ENCODE measurements at places on chromosomes 11 and 22. TPM values are rescaled to one million over a fixed set of nuclear protein-coding genes. Genes with fewer than 3 reads are reported as not detected.

DNA sequence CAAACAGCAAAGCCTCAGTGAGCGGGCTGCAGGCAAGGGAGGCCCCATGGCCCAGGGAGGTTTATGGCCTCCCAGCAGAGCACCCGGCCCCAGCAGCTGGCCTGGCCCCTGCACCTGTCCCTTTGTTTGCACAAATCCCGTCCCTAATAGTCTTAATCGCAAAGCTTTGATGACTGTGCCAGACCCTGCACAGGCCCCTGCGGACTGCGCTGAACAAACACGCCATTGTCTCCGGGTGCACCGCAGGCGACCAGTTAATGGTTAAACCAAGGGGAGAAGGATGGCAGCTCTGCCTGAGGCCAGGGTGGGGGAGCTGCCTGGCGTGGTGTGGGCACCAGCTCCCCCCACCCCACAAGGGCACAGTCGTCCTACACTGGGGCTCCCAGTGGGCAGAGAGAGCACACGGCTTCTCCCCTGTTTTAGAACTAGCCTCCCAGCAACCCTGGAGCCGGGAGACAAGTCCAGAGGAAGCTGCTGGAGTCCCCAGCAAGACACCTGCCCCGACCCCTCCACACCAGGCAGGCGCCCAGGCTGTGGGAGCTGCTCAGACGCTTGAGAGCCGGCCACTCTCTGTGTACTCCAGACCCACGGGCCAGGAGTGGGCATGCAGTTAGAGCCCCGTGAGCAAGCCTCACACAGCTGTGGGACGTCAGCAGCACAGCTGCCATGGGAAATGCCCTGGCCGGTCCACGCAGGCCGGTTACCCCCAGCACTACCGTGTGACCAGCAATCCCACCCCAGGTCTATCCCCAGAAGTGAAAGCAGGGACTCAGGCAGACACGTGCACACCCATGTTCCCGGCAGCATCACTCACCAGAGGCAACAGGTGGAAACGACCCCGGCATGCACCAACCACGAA, 39.7 kb upstream of the TH start:
- peak overlapping the region; percentile 78 for H3K27ac ChIP-seq
- H3K4me3 ChIP-seq: no peak overlapping the region

GRCh38 chr11:46918083-46918787, at the start of gene LRP4:
LRP4 (minus strand) TSS chr11:46918550; CDS start chr11:46918379, 171 bp downstream.
- no peaks in the 10 kb centered on the region for H3K36me3 ChIP-seq
- no peak within 1 kb of the TSS for H3K27ac ChIP-seq
- peak; percentile 70 for DNase-seq
- peak within 1 kb of the TSS; percentile 81 for H3K4me3 ChIP-seq
- no peaks in the 10 kb centered on the region for H3K27me3 ChIP-seq

DNA sequence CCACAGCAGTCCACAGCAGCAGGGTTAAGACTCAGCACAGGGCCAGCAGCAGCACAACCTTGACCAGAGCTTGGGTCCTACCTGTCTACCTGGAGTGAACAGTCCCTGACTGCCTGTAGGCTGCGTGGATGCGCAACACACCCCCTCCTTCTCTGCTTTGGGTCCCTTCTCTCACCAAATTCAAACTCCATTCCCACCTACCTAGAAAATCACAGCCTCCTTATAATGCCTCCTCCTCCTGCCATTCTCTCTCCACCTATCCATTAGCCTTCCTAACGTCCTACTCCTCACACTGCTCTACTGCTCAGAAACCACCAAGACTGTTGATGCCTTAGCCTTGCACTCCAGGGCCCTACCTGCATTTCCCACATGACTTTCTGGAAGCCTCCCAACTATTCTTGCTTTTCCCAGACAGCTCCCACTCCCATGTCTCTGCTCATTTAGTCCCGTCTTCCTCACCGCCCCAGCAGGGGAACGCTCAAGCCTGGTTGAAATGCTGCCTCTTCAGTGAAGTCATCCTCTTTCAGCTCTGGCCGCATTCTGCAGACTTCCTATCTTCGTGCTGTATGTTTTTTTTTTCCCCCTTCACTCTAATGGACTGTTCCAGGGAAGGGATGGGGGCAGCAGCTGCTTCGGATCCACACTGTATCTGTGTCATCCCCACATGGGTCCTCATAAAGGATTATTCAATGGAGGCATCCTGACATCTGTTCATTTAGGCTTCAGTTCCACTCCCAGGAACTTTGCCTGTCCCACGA, 3.3 kb downstream of the IL18BP start:
- peak; percentile 29 for DNase-seq
- no peak overlapping the region for H3K27ac ChIP-seq
- H3K4me3 ChIP-seq: no peak overlapping the region
- H3K27me3 ChIP-seq: no peaks in the 10 kb centered on the region
- no peaks in the 10 kb centered on the region for H3K4me1 ChIP-seq

GRCh38 chr11:9697766-9698165, 33.9 kb downstream of the SWAP70 start:
- no peaks in the 10 kb centered on the region for H3K27me3 ChIP-seq
- H3K27ac ChIP-seq: no peak overlapping the region
- no peak for DNase-seq
- peaks cover 17% of the 10 kb centered on the region for H3K36me3 ChIP-seq

- H3K4me1 ChIP-seq: peaks cover 54% of the 10 kb centered on the region
Measured at GRCh38 chr22:29144786-29145160, 60.9 kb upstream of the EMID1 start.

DNA sequence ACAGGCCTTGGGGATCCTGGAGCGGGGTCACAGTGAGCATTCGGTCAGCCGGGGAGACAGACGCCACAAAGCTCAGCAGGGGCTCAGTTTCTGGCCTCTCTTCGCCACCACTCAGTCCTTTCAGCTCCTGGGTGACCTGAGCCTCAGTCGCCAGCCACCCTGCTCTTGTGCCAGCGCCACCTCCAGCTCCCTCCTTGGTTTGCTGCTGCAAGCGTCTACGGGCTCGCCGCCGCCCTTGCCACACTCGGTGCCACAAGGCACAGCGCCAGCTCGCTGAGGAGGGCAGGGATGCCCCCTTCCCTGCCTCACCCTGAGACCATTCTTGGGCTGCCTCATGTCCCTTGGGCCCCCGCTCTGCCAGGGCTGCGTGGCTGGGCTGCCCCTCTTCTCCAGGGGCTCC, 1.5 kb upstream of the EEF1G start:
- H3K4me1 ChIP-seq: peaks cover 3% of the 10 kb centered on the region
- H3K27ac ChIP-seq: peak overlapping the region; percentile 72
- no peaks in the 10 kb centered on the region for H3K27me3 ChIP-seq
- no peak for DNase-seq
- peak overlapping the region; percentile 71 for H3K4me3 ChIP-seq

DNA sequence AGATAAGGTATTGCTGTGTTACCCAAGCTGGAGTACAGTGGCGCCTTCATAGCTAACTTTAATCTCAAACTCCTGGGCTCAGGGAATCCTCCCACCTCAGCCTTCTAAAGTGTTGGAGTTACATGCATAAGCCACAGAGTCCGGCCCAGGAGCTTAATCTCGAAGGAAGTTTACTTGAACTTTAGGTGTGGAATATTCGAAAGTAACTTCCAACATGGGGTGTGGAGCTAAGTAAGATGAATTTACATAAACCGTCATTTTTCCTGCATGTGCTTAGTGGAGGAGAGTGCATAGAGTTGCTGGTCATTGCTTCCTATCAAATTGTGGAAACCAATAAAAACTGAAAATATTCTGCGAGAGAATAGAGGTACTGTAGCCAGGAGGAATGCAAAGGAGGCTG, 1.5 kb downstream of the ATG13 start:
- DNase-seq: no peak
- H3K27me3 ChIP-seq: no peaks in the 10 kb centered on the region
- H3K4me1 ChIP-seq: peaks cover 7% of the 10 kb centered on the region
- H3K27ac ChIP-seq: peak overlapping the region; percentile 98

GRCh38 chr22:31872209-31872608, 72.1 kb upstream of the YWHAH start:
- H3K27ac ChIP-seq: no peak overlapping the region
- H3K36me3 ChIP-seq: peaks cover 3% of the 10 kb centered on the region
- no peaks in the 10 kb centered on the region for H3K4me1 ChIP-seq
- no peak for DNase-seq

DNA sequence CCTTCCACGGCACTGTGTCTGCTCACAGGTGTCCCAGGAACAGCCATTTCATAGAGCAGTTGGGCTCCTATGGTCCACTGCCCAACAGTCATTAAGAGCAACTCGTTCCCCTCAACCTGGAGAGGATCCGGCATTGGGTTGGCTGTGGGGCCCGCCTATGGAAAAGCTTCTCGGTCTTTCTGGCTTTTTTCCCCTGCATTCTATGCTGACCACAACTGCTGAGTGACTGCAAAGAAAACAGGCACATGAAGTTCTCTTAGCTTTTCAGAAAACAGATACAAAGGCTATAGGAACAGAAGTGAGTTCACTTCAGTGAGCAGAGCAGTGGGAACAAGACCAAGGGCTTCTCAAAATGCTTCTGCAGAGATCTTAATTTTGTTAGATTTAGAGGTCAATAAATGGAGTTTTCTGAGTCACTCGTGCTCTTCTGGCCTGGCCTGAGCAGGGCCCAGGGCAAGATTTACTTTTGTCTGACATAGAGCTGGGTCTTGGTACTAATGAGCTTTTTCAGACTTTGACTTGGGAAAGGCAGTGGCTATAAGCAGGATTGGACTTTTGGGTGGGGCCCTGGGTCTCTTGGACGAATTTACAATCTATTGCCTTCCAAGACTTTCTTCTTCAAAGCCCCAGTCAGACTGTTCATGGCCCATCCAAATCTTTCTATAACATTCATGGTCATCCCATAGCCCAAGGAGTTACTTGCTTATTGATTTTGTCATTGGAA, 13.6 kb upstream of the APOL5 start:
- H3K4me3 ChIP-seq: no peak overlapping the region
- H3K4me1 ChIP-seq: no peaks in the 10 kb centered on the region
- no peak for DNase-seq
- no peaks in the 10 kb centered on the region for H3K36me3 ChIP-seq
- no peak overlapping the region for H3K27ac ChIP-seq

- H3K36me3 ChIP-seq: no peaks in the 10 kb centered on the region
- H3K4me3 ChIP-seq: no peak overlapping the region
- no peak overlapping the region for H3K27ac ChIP-seq
- H3K4me1 ChIP-seq: no peaks in the 10 kb centered on the region
- no peaks in the 10 kb centered on the region for H3K27me3 ChIP-seq
Measured at GRCh38 chr22:47063071-47063509, 300.6 kb downstream of the TBC1D22A start.

- peaks cover 46% of the 10 kb centered on the region for H3K4me1 ChIP-seq
- H3K27ac ChIP-seq: peak overlapping the region; percentile 61
- peaks cover 9% of the 10 kb centered on the region for H3K36me3 ChIP-seq
- peak; percentile 60 for DNase-seq
Measured at GRCh38 chr22:23182309-23183060, 2.2 kb downstream of the BCR start.

DNA sequence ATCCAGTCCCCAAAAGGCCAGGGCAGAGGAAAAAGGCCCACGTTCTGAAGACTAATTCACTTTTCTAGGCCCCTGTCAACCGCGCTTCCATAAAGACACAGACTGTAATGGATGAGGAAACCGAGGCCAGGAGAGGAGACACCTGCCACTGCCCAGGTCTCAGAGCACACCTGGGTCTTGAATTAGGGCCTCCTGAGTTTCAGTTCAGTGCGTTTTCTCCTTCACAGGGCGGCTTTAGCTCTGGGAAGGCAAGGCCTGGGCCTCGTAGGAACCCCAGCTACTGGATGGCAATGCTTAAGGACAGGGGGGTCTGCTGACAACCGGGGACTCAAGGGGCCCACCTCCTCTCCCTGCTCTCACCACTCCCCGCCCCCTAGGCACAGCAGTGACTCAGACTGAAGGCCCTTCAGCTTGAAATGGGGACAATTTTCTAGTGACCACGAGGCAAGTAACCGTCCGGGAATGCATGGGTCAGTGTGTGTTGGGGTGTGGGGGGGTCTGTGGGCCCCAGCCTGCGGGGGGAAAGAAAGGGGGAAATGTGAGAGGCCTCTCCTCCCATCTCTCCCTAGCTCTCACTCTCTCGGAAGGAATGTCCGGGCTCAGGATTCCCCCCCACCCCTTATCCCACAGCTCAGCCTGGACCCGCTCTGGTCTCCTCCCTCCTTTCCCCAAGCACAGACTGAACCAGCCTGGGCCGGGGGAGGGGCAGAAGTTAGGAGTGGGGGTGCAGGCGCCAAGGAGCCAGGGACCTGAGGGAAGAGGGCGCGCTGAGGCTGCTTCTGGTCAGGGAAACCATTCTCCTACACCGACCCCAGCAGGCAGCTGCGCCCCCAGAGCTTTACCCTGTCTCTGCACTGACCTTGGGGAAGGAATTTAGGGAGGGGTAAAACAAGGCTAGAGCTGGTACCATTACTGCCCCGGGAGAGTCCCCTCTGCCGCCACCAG, 17.2 kb downstream of the CREB3L1 start:
- no peaks in the 10 kb centered on the region for H3K27me3 ChIP-seq
- DNase-seq: peak; percentile 55
- peak overlapping the region; percentile 55 for H3K4me3 ChIP-seq
- peak overlapping the region; percentile 9 for H3K27ac ChIP-seq
- peaks cover 20% of the 10 kb centered on the region for H3K4me1 ChIP-seq
- H3K36me3 ChIP-seq: no peaks in the 10 kb centered on the region

GRCh38 chr11:43784866-43785265, 95.8 kb upstream of the ALKBH3 start:
- no peak overlapping the region for H3K4me3 ChIP-seq
- H3K36me3 ChIP-seq: peaks cover 6% of the 10 kb centered on the region
- H3K4me1 ChIP-seq: peaks cover 26% of the 10 kb centered on the region
- H3K27me3 ChIP-seq: no peaks in the 10 kb centered on the region
- no peak for DNase-seq

- DNase-seq: no peak
- no peaks in the 10 kb centered on the region for H3K36me3 ChIP-seq
- peaks cover 36% of the 10 kb centered on the region for H3K27me3 ChIP-seq
- H3K4me1 ChIP-seq: peaks cover 5% of the 10 kb centered on the region
- H3K27ac ChIP-seq: no peak overlapping the region
- no peak overlapping the region for H3K4me3 ChIP-seq
Measured at GRCh38 chr22:38464992-38465672, 2.8 kb upstream of the KDELR3 start.

DNA sequence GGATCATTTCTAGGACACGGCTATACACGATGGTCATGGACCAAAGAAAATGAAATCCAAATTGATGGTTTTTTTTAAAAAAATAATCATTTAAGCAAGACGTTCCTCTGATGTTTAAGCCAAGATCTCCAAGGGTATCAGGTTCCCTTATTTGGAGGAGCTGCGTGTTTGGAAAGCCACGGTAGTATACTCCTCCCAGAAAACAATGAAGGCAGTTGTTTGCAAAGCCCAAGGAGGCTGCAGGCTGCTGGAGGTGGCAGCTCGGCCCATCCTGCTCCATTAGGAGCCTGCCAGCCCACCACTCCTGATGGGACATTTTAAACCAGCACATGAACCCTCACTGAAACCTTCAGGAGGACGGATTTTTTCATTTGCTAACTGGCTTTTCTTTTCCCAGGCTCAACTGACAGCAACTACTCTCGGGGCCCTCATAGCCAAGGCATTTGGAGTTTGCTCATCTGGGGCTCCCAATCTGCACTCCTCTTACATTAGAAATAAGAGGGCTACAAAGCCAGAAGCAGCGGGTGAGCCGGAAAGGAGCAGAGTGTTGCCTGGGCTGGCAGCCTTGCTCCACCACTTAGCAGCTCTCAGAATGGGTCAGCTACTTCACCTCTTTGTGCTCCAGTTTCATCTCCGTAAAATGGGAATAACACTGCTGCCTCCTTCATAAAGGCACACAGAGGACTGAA, 58.4 kb downstream of the ABTB2 start:
- peak; percentile 52 for DNase-seq
- no peaks in the 10 kb centered on the region for H3K27me3 ChIP-seq
- H3K27ac ChIP-seq: no peak overlapping the region
- peaks cover 9% of the 10 kb centered on the region for H3K4me1 ChIP-seq
- H3K36me3 ChIP-seq: no peaks in the 10 kb centered on the region

Gene PGM2L1
- total RNA-seq: 7.5 TPM

Gene ATL3
- 25.1 TPM for total RNA-seq

Gene SAA1
- not detected for total RNA-seq

Gene CATSPERZ
- total RNA-seq: not detected

Gene FOSL1
- 1.9 TPM for total RNA-seq

Gene BIK
- total RNA-seq: 0.14 TPM

Gene GAS2
- total RNA-seq: 4.4 TPM

Gene SLC22A8
- total RNA-seq: not detected

Gene GTSE1
- 57.8 TPM for total RNA-seq

All from SJCRH30 (cell line).